Right lung (tissue), 10 donors: ENCODE measurements at places on chromosomes 1 and 21.

GRCh38 chr1:226384040-226384439, 23.9 kb downstream of the PARP1 start:
- no peak for DNase-seq

DNA sequence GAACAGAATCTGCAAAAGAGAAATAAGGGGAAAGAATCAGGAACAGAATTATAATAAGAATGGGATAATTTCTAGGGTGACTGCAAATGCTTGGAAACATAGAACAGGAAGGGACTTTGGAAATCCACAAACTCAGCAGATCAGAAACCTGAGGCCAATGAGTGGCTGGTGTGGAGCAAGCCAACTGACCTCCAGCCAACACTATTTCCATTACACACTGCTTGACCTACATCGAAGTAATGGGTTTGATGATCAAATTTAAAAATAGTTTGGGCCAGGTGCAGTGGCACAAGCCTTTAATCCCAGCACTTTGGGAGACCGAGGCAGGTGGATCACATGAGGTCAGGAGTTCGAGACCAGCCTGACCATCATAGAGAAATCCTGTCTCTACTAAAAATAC, 284.9 kb downstream of the GRIK1 start:
- no peak for DNase-seq

GRCh38 chr1:200364831-200365230, 45.0 kb downstream of the ZNF281 start:
- DNase-seq: no peak

GRCh38 chr1:97094247-97094972, 372.8 kb downstream of the PTBP2 start:
- no peak for DNase-seq

GRCh38 chr1:158371188-158371953, 17.7 kb downstream of the CD1E start:
- DNase-seq: no peak

DNA sequence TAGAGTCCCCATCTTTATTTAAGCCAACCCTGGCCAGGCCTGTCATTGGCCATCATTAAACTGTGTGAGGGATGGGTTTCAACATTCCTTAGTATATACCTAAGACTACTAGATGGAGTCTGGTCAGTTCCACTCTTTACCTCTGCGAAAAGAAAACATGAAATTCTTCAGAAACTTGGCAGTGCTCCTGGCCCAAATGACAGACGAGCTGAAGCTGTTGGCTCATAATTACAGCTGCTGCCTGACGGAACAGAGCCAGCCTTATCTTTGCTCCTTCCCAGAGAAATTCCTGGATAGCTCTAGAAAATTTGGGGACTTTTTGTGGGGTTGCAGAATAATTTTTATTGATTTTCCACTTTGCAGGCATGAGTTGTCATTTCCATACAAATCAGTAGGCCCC, 30.4 kb downstream of the NPHS2 start:
- DNase-seq: peak; percentile 8

GRCh38 chr21:37257511-37257966, 9.6 kb downstream of the VPS26C start:
- DNase-seq: no peak

GRCh38 chr1:25711555-25712298, 88.3 kb upstream of the SELENON start:
- DNase-seq: no peak

- no peak for DNase-seq
Observed at GRCh38 chr1:183575606-183576005, 14.7 kb downstream of the NCF2 start.

- no peak for DNase-seq
Observed at GRCh38 chr1:225879521-225880221, 2.5 kb downstream of the TMEM63A start.

- no peak for DNase-seq
Observed at GRCh38 chr1:79777481-79778219, 771.1 kb upstream of the ADGRL4 start.

DNA sequence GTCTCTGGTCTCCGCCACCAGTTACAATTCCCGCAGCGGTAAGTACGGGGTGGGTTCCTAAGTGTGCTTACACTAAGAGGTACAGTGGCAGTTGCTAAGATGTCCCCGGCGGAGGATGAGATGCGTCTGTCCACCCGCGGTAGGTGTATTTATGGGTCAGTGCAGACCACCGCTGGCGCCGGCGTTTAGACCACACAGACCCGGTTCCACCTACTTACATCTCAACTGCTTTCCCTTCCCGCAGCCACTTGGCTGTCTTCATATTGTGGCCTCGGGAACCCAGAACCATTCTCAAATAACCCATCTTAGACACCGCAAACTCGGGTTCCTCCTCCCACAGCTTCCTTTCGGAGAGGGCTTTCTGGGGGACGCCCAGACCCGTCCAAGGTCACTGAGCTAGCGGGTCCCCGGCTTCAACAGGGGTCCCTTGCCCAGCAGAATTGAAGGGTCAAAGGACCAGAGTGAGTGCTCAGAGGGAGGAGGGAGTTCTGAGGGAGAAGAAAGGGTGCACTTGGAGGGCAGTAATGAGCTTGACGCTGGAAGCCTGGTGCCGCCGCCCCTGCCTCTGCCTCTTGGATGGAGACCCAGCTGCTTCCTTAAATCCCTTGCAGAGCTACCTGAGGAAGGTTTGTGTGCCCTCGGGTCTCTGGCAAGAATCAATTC, 8.6 kb downstream of the NR5A2 start:
- no peak for DNase-seq

- DNase-seq: no peak
Observed at GRCh38 chr21:32329776-32330175, 31.1 kb downstream of the MRAP start.

GRCh38 chr1:13564073-13564472, 19.6 kb upstream of the PDPN start:
- DNase-seq: no peak

GRCh38 chr1:244862699-244863490, 1.4 kb downstream of the HNRNPU start:
- peak; percentile 95 for DNase-seq

DNA sequence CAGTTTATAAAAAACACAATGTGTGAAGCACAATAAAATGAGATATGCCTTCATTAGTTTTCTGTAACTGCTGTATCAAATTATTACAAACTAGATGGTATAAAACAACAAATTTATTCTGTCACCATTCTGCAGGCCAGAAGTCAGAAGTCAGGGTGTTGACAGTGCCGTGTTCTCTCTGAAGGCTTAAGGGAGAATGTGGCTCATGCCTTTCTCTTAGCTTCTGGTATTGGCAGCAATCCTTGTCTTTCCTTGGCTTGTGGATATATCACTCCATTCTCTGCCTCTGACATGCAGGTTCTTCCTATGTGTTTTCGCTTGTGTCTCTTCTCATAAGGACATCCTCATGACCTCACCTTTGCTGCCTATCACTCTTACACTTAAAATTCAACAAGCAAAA, 10.1 kb downstream of the NEK7 start:
- no peak for DNase-seq

DNA sequence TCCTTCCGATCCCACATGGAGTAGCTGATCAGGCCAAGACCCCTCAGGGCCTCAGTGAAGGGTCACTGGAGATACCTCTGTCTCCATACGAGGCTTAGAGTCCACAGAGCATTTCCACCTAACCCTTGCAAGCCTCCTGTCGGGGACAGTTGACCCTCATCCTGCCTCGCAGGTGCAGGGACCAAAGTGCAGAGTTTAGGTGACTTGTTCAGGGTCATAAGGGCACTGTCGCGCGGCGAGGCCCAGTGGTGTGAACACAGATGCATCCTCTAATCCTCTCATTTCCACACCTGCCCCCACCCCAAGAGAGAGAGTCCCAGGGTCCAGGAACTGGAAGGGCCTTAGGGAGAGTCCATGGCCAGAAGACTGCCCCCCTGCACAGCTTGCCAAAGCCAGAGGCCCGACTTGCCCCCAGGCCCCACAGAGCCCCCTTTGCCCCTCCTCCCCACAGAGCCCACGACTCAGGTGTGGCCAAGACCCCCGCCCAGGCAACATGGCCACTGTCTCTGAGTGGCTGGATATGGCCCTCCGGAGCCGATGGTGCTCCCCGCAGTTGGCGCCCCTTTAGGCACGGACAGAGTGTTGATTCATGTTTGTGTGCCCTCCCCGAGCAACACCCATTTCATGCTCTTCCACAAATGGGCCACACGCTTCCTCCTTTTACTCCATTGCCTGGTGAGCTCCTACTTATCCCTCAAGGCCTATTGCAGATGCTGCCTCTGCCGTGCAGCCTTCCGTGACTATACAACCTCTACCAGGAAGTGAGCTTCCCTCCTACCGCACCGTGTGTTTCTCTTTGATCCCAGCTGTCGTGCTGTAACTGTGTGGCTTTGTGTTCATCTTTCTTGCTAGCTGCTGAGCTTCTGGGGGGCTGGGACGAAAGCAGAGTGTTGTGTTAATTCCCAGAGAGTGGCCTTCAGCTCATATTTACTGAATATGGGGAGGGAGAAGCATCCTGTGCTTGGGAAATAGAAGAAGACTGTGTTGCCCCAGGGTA, 1.7 kb downstream of the TRPM2 start:
- DNase-seq: no peak
